ENCODE measurements at places on chromosomes 13 and 19. TPM values are rescaled to one million over a fixed set of nuclear protein-coding genes. Genes with fewer than 3 reads are reported as not detected.

Gene GAS6
- total RNA-seq = 2.8 TPM

DNA sequence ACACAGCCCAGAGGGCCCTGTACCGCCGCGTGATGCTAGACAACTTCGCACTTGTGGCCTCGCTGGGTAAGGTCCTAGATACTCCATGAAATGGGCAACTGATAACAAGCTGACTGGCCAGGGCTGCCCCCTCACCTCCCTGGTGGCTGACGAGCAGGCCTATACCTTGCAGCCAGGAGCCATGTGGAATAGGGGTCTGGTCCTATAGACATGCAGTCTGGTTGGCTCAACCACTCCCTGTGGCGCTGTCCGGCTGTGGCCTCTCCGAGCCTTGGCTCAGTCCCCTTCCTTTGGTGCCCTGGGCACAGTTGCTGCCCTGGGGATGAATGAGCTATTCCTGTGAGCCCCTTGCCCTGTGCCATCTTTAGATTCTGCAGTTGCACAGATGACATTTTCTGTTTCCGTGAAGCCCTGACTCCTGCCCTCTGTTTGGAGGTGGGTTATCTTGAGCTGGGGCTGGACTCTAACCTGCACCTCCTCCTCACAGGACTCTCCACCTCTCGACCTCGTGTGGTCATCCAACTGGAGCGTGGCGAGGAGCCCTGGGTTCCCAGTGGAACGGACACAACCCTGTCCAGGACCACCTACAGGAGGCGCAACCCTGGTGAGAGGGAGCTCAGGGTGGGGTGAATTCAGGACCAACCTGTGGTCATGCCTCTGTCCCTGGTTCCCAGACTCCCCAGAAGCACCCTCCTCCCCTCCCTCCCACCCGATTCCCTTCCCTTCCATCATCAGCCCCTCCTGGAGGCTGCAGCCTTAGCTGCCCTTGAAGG, 2.5 kb downstream of the ZNF324 start:
- DNase-seq = no peak

GRCh38 chr19:1125601-1126467, 22.0 kb downstream of the GPX4 start:
- DNase-seq = no peak

GRCh38 chr19:47446534-47447469, 24.9 kb downstream of the SLC8A2 start:
- DNase-seq = no peak

GRCh38 chr13:43389983-43390382, 366.6 kb downstream of the DNAJC15 start:
- DNase-seq = no peak

DNA sequence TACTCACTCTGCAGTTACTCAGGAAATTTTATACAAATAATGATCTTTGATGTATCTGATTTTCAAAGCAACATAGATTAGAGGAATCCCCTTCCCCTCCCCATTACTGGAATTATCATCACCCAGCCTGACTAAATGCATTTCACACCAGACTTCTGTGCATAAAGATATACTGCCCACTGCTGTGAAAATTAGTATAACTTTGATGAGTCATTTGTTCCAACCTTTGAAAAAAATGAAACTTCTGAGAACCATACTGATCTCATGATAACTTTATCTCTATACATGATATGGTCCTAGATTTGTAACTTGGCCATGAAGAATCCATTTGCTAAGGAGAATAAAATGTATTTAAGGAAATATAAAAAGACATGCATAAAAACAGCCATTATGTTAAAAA, 63.9 kb downstream of the GPC6 start:
- DNase-seq = no peak

DNA sequence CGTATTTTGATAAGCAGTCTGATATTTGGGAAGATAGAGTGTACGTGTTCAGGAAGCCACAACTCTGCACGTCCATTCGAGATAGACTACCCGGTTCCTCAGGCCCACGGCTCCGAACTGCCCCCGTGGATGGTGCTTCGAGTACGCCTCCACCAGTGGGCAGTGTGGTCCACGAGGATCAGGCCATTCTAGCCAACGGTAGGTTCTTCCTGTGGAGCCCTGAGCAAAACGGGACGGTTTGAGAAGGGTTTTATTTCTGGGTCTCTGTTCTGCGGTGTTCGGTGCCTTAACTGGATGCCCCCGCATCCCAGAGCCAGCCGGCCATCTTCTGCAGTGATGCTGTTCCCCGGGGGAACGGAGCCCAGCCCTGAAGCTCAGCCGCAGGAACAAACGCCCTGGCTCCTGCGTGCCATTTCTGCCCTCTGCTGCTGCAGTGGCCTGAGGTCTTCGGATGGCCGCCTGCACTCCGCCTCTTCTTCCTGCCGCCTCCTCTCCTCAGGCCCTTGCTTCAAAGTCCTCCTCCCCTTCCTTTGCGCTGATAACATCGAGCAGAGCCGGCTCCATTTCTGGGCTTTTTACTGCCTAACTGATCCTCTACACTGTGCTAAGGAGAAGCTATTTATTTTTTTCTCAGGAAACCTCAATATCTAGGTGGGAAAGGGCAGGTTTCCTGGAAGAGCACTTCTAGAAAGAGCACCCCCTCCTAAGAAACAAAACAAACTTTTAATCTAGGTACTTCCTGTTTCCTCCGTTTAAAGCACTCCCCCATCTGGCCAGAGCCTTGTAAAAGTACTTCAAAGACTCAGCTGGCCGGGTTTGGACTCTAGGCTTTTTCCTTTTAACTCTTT, 36.2 kb upstream of the SLC46A3 start:
- no peak for DNase-seq

DNA sequence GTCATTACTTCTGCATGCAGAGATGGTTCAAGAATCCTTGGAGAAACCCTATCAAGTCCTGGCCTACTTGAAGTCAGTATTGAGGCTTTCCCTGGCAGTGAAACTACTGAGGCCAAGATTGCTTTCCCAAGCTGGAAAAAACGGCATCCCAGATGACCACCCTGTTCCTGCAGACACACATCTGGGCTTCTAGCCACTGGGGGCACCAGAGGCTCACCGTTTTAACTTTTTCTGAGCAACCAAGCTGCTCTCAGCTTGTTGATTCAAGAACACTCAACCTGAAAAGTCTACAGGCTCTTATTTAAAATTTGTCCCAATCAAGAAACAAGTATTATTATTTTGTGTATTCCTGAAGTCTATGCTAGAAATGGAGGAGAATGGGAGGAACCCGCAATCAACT, 66.6 kb downstream of the SPRYD7 start:
- no peak for DNase-seq

Gene GPR18
- 8.6 TPM for total RNA-seq

DNA sequence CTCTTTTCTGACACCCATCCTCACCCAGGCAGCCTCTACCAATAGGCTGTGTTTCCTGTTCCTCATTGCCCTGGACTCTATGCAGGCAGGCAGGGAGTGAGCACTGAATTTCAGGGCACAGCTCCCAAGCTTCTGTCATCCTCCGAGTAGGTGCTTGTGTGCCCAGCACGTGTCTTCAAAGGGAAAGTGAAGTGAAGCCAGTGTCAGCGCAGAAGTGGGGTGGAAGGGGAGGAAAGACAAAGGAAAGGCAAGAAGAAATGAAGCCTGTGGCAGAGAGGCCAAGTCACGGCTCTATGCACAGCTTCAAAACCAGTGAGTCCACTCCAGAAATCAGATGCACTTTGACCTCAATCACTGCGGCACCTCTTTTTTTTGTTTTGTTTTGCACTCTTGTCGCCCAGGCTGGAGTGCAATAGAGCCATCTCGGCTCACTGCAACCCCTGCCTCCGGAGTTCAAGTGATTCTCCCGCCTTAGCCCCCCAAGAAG, 16.9 kb downstream of the CEBPA start:
- DNase-seq = no peak

Gene ZNF177
- total RNA-seq = 0.81 TPM

DNA sequence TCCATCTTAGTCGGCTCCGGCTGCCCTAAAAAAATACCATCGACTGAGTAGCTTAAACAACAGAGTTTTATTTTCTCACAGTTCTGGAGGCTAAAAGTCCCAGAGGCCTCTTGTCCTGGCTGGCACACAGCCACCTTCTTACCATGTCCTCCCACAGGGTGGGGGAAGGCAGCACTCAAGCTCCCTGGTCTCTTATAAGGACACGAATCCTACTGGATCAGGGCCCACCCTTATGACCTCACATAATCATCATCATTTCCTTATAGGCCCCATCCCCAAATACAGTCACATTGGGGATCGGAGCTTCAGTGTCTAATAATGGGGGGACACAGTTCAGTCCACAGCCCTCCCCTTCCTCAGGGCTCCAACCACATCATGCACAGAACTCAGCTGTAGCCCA, 2.6 kb upstream of the TUBA3C start:
- DNase-seq = no peak

DNA sequence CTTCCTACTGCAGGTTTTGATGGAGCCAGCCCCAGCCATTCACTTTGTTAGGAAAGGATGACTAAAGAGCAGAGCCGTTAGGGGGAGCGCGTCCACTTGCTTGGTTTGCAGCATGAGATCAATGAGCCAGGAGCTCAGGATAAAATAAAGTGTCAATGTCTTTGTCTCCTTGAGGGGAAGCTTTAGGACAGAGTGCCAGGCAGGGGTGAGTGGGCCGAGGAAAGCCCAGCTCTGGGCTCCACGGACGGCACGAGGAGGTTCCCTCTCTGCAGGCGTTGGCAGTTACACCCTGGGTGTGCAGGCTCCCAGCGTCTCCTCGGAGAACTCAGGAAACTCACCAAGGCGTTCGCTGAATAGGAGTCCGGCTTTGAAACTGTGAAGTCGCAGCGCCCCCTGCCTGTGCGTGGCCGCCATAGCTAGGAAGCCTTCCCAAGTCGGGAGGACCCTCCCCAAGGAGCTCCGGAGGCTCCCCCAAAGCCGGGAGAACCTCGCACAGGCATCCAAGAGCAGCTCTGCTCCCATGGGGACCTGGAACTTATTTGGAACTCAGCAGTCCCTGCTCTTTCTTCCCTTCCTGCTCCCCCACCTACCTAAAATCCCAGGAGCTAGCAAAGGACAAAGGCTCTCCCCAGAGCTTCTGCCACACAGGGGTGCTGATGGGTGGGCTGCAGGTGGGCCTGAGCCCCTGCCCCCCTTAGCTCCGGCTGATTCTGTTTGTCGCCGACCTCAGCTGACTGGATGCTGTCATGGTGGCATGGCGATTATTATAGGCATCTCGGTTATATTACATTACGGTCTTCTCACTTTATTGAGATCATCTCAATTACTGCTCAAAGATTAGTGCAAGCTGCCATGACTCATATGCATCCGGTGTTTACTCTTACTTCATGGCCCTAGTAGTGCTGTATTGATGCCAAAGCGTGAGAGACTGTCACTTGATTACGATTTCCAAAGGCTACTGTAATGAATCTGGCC, 34.4 kb downstream of the GSX1 start:
- DNase-seq = peak; percentile 51

Gene IL4I1
- 3.7 TPM for total RNA-seq

- no peak for DNase-seq
These were observed 88.6 kb upstream of the FARP1 start for GRCh38 chr13:98054301-98054700.

Gene GIPC3
- 0.52 TPM for total RNA-seq

GRCh38 chr13:42218576-42218975, 53.4 kb upstream of the AKAP11 start:
- no peak for DNase-seq

DNA sequence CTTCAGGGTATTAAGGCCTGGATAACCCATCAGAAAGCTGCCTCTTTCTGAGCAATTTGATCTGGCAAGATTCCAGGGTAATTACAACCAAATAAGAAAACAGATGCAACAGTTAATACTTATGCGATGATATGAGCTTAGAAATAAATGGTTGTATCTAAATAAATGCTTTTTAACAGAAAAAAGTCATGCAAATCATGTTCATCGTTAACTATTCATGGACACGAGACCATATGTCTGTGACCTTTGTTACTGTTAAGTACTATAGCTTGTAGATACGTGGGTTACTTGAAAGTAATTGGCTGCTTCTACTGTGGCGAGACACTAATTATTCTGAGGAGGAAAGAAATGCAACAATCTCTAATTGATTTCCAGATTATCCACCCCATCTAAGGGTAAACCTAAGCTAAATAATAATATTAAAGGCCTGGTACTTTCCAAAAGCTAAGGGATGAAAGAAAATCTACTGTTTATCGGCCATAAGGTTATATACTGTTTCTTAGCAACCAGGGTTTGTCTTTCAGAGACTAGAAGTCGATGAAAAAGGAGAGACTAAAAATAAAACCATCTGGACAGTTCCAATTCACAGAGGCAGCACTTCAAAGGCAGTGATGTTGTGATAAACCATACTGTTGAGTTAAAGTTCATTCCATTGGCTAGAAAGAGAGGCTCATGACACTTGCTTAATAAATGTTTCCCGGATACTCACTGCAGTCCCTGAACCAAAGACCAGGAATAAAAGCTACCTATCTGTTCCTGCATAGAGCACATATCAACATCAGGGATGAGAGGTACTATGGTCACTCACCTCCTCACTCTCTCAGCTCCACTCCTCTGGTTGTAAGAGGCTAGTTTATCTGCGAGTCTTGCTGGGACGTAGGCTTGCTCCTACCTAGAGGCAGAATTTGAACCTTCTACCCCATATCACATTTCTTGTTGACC, 1.5 kb downstream of the EPSTI1 start:
- peak; percentile 46 for DNase-seq

DNA sequence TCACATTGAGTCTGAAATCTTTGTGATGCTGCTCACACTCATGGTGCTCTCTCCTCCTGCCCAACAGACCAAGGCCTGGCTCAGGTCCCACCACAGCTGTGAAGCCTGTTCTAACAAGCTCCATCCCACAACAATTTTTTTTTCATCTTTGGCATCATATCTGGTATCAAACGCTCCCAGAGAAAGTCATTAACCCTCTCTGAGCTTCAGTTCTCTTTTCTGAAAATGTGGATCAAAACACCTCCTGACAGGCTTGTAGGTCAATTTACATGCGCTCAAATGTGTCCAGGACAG, 224.4 kb downstream of the LACC1 start:
- no peak for DNase-seq

DNA sequence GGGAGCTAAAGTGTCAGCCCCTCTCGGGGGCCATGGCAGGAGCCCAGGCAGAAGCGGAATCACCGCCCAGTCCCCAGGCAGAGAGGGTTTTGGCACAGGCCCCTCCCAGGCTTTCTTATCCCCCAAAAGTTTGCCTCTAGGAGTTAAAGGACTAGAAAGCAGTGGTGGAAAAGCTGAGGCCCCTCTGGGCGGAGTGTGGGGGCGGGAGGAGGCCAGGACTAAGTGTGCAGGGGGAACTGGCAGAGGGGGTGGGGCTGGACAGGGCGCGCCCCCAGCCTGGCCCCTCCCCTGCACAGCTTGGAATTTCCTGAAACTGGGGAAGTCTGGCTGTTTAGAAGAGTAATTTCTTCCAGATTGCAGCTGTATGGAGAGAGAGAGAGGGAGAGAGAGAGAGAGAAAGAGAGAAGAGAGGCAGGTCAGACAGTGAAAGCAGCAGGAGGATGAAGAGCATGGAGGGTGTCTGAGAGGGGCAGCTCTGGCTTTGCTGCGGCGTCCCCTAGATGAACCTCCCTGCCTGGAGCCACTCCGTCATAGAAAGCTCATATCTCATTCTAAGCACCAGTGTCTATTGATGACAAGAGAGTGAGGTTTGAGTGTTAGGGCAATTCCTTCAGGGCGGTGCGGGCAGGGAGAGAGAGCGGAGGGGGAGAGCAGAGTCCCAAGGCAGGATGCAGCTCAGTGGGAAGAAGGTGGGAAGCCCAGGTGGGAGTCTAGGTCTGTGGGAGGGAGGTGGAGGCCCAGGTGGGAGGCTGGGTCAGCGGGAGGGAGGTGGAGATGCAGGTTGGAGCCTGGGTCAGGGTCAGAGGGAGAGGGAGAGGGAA, at the start of gene CDC42EP5:
Gene CDC42EP5 (minus strand): TSS at position 226 of the 821 bp plus-strand sequence. CDS start 7,749 bp downstream, outside the sequence.
- no peak for DNase-seq

Data from CD4-positive, CD25-positive, alpha-beta regulatory T cell (primary cell).